ENCODE measurements at places on chromosomes 12 and 14. TPM values are rescaled to one million over a fixed set of nuclear protein-coding genes. Genes with fewer than 3 reads are reported as not detected.

- no peak for DNase-seq
Observed at GRCh38 chr14:28407996-28408395, 358.6 kb upstream of the FOXG1 start.

The SAMD15 gene
- 10.6 TPM for polyA plus RNA-seq

DNA sequence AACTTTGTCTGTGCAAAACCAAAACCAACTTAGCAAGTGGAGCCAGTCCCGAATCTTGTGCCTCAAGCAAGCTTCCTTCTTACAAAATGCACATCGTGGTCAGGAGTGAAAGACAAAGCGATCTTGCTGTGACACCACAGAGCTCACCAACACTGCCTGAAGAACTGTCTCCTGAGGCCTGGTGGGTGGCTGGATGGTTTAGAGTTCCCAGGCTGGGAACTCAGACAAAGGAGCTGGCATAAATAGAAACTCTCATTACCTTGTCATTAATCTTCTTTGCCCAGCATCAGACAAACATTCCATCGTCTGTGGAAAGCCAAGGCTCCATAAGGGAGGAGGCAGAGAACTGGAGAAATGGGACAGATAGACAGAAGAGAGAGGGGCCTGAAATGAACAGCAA, 144.8 kb downstream of the KCNA5 start:
- no peak for DNase-seq

The PELI2 gene
- 29.3 TPM for polyA plus RNA-seq

GRCh38 chr12:9936591-9936990, 4.4 kb upstream of the CLEC2A start:
- DNase-seq, result no peak

DNA sequence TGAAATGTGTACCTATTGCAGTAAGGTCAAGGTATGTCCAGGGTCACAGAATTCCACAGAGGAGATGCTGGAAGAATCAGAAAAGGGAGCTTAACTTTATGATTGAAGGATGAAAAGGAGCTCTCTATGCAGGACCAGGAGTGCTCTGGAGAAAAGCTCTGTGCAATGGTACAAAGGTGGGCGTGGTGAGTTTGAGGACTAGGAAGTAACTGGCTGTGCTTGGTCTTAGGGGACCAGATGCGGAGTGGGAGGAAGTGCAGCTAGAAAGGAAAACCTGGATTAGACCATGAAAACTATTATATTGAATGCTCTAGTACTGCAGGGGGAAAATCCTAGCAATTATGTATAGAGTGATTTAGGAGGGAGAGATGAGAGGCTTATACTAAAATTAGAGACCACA, 56.8 kb downstream of the BTG1 start:
- DNase-seq, result no peak

Data from right renal cortex interstitium (tissue), 3 donors.